ENCODE measurements at places on chromosomes 2 and 18. TPM values are rescaled to one million over a fixed set of nuclear protein-coding genes. Genes with fewer than 3 reads are reported as not detected.

The EPHA4 gene
- total RNA-seq, result 17.7 TPM

The FSHR gene
- not detected for total RNA-seq

The MC5R gene
- not detected for total RNA-seq

GRCh38 chr2:219551441-219552381 lies 7.9 kb downstream of the TMEM198 start:
- DNase-seq, result peak; percentile 70

DNA sequence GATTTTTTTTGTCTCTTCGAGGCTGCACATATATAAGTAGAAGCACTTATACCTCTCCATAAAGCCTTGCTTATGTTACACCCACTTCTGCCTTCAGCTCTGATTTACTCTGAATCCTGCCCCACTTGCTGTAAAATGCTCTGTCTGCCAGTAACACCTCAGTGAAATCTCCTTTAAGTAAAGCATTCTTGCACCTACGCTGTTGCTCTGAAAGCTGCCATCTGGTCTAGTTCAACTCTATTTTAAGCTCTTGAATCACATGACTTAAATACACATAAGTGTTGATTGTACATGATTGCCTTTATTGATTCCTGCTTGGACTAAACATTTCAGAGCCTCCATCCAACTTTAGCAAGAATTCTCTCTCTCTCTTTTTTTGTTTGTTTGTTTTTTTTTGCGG lies 609.0 kb upstream of the CELF4 start:
- no peak for DNase-seq

DNA sequence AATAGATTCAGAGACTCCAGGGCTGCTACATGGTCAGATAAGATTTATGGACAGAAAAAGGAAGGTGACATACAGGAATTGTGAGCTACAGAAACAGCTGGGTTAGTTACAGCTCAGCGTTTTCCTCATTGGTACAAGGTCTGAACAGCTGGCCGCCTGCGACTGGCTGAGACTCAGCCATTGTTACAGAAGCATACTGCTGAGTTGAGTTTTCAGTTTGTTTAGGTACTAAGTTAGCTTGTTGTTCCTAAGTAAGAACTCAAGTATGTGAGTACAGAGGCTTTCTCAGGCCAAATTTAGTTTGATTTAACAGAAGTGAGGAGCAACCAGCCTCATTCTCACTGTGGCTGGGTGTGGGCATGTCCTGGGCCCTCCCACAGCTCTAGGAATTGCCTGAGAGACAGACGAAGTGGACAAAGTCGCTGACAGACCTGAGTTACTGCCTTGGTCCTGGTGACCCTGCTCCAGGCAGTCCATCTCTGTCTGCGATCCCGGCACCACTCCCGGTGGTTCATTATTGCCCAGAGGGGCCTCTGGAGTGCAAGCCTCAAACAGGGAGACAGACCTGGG lies 27.8 kb upstream of the RHOB start:
- peak; percentile 57 for DNase-seq
